ENCODE measurements at places on chromosomes 3 and 15.

GRCh38 chr15:72902245-72902918 lies 118.8 kb upstream of the ADPGK start:
- no peak for DNase-seq

- DNase-seq = peak; percentile 22
These were observed 117.0 kb downstream of the P3H2 start for GRCh38 chr3:190003681-190004123.

DNA sequence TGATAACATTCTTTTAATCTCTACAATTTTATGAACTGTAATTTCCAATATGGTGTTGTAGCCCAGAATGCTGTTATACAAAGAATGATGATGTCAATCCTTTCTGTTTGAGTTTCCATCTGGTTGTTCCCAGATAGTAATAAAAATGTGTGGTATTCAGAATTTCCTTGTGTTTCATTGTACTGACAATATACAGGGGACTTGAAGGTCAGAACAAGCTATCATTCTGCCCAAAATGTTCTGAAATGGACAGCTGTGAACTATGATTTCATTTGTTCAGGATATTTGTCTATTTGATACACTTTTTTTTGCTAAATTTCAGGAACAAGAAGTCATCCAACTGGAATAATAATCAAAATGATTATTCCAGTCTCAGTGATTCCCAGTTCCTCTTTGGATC lies 40.8 kb downstream of the C3orf62 start:
- DNase-seq = no peak

DNA sequence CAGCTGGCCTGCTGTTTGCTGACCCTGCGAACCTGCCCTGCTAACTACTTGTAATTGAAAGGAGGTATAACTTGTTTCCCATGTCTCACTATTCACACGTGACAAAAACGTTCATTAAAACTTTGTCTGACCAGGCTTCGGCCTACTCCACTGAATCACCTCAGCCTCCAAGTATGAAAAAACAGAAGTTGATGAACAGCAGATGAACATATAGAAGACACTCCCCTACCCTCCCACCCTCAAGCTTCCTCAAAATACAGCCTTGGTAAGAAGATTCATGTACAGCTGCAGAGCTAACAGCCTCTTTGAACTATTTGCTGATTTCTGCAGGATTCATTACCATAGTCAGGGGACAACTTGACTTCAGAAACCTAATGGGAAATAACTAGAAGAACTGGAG lies 10.7 kb downstream of the RBM15B start:
- no peak for DNase-seq

DNA sequence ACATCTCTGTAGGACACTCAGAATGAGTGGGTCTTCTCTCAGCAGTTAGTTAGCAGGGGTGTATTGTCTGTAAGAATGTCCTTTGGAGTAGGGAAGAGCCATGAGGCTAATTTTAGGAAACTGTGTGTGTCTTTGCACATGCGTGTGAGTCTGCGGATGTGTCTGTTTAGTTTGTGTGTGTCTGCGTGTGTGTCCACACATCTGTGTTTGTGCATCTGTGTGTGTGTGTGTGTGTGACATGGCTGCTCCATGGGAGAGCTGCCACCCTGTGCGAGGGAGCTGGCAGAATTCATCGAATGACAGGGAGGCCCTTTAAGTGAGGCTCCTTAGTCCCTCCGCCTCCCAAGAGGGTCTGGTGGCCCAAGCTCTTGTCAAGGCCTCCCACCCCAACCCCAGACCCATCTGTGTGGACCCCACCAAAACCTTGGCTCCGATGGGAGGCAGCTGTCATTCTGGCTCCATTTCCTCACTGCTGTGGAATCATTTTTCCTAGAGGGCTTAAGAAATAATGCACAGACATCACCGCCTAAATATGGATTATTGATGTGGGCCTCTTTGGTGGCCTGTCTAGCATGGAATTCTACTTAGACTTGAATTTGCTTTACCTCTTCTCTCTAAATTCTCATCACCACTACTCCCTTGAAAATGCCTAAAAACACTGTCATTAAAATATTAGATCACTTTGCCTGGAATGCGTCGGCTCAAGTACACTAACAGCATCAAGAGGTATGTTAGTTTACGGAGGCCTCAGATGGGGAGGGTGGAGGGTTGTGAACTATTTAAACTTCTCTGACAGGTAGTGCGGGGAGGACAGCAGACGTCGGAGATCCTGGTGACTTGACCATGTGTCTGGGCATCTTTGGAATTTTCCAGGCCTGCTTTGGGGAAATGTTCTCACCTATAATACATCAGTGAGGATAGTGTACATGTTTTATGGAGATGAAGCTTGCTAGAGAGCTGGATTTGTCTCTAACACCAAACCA lies 9.4 kb downstream of the ESYT3 start:
- no peak for DNase-seq

All from HCT116 (cell line).